ENCODE measurements at places on chromosomes 6 and 20.

DNA sequence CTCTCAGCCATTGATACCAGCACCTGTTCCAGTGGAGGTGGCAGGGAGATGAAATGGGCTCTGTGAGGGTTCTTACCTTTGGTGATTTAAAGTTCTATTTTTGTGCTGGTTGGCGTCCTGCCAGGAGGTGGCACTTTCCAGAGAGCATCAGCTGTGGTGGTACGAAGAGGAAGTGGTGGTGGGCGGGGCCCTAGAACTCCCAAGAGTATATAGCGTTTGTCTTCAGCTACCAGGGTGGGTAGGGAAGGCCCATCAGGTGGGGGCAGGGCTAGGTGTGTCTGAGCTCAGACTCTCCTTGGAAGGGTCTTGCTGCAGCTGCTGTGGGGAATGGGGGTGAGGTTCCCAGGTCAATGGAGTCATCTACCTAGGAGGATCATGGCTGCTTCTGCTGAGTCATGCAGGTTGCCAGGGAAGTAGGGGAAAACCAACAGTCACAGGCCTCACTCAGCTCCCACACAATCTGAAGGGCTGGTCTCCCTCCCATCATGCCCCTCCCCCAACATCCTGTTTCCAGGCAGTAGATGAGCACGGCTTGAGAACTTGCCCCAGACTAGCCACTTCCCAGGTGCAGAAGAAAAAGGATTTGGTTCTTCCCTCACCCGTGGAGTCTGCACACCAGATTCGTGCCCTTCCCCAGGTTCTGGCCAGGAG lies 46.6 kb downstream of the MOXD1 start:
- peak; percentile 85 for DNase-seq

GRCh38 chr20:62060631-62061541 lies 4.8 kb downstream of the TAF4 start:
- no peak for DNase-seq

GRCh38 chr20:18754653-18755045 lies 58.9 kb upstream of the SCP2D1 start:
- DNase-seq, result no peak

DNA sequence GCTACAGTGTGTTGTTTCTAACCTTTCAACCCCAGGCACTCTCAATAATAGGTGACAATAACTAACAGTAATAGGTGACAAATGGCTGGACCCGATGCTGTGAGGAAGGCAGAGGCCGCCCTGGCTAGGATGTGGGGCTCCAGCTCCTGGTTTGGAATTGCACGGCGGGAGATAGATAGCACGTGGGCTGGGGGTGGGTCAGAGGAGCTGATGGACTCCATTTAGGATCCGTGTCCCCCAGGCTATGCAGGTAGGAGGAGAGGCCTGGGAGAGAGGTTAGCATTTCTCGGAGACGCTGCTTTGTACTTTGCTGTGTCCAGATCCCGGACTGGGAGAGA lies 61.4 kb downstream of the EZR start:
- no peak for DNase-seq

DNA sequence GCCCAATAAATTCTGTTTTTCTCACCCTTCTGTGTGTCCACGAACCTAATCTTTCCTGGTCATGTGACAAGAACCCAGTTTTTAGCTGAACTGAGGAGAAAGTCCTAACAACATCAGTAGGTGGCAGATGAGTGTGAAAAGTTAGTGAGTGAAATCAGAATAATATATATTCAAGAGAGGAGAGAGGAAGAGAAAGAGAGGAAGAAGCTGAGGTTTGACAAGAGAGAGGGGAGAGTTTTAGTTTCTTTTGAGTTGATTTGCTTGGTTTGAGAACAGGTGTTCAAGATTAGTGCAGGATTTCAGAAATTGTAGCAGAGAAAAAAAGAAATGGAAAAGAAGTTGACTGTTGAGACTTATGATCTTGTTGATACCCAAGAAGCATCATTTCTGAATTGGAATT lies 930.5 kb upstream of the FLRT3 start:
- no peak for DNase-seq

DNA sequence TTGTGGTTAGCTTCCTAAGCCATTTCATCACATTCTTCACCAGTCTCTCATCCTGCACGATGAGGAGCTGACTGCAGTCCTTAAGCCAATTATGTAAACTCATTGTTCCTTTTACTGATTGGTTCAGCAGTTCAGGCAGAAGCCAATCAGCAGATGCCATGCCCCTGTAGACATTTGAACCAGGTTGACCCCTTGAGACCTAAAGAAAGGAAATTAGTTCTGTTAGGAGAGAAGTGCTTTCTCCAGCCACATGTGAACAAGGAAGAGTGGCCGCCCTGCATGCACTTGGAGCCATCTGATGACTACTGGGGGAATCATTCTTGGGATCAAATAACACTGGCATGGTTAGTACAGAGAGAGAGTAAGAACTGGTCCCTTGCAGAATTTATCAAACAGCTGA lies 535.2 kb upstream of the ID4 start:
- DNase-seq, result no peak

DNA sequence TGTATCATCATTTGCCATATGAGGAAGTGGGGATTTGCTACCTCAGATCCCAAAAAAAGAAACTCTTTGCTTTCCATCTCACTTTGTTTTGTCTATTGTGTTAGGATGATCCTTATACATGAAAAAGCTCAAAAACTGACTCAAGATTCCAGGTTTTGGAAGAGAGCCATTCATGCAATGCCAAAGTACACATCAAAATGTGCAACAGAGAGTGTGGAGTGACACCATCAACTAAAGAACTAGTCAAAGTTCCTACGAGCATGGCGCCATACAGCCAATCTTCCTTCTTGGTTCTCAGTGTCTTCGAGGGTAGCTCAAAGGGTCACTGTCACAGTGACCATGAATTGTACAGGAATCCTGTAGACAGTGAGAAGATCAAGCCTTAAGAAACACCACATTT lies 255.8 kb upstream of the SASH1 start:
- DNase-seq, result no peak

DNA sequence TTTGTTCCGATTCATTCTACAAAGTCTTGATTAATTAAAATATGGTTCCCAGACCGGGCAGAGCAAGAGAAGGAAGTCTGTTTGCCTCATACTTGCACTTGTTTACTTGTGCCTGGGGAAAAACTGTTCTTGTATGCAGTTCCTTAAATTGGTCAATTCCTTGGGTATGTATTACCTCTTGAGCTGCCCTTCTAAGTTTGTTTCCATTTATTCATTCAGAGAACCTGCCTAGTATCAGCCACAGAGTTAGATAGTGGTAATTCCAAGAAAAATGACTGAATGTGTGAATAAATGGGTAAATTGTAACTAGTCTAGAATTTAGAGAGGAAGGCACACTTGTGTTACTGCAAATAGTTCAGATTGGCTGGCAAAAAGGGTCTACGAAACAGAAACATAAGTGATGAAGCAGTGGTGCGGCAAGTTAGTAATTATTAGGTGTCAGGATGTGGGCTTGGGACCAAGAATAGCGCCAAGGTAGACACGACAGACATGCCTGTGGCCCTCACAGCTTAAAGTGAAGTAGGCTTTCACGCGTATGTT lies 525 bp upstream of the MAK start:
- DNase-seq, result no peak

- DNase-seq, result no peak
Measured at GRCh38 chr6:168292826-168293225, 26.8 kb downstream of the DACT2 start.

- DNase-seq, result no peak
Measured at GRCh38 chr20:1396702-1397101, 3.8 kb upstream of the FKBP1A start.

DNA sequence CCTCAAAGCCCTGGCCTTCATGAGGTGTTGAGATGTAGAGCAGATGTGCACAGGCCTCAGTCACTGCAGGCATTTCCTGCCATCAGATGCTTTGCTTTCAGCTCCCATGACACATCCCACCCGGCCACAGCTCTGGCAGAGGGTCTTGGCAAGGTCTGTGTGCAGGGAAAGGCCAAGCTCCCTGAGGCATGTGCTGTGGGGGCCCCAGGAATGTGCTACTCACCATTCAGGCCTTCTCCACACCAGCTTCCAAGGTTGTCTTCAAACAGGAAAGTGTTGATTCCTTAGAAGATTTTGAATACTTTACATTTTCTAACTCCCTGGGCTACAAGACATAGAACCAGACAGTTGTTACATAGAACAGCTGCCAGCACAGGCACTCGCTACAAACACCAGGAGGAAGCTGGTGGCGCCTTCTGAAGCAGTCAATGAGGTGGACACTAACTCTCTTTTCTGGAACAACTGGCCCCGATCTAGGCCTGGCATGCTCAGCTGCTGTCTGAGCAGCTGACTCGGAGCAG lies 27.8 kb downstream of the CASS4 start:
- no peak for DNase-seq

Measured in CD4-positive, alpha-beta T cell treated with Interleukin-1 beta for 1 hour (primary cell).